ENCODE measurements at places on chromosomes 13 and 19. TPM values are rescaled to one million over a fixed set of nuclear protein-coding genes. Genes with fewer than 3 reads are reported as not detected.

Gene ELAVL1
- 9.2 TPM for total RNA-seq

Gene SOHLH2
- total RNA-seq = not detected

Gene KIRREL2
- total RNA-seq = 0.10 TPM

Gene CEACAM21
- total RNA-seq = 3.9 TPM

Gene ONECUT3
- not detected for total RNA-seq

Gene C5AR1
- total RNA-seq = 92.2 TPM

Gene BORCS8
- total RNA-seq = 4.6 TPM

Gene TMPRSS9
- total RNA-seq = 0.10 TPM

Gene RGCC
- total RNA-seq = 68.3 TPM

Gene RFPL4A
- total RNA-seq = not detected

Gene ZNF723
- total RNA-seq = not detected

Gene TMC4
- 0.31 TPM for total RNA-seq

Gene OR7D2
- total RNA-seq = under 0.01 TPM

Gene PRR20A
- not detected for total RNA-seq

Gene KLK15
- total RNA-seq = not detected

Gene ITGBL1
- total RNA-seq = not detected

Gene EBI3
- 0.42 TPM for total RNA-seq

Gene EDNRB
- 0.21 TPM for total RNA-seq

Gene EVI5L
- total RNA-seq = 17.2 TPM

Gene LIM2
- total RNA-seq = 0.21 TPM

Gene RAB3A
- total RNA-seq = 3.8 TPM

Gene GJB2
- total RNA-seq = 3.4 TPM

Gene CYP2F1
- 0.10 TPM for total RNA-seq

Gene TPRX1
- not detected for total RNA-seq

Gene ERICH4
- not detected for total RNA-seq

Gene PKN1
- total RNA-seq = 118 TPM

Gene COL4A1
- 0.21 TPM for total RNA-seq

Gene LILRB2
- 27.3 TPM for total RNA-seq

Gene RTBDN
- 0.21 TPM for total RNA-seq

Gene KLF5
- total RNA-seq = 3.0 TPM

Gene KIR3DL3
- total RNA-seq = not detected

Gene FLT3LG
- 49.6 TPM for total RNA-seq

Gene PDE4C
- not detected for total RNA-seq

Gene CRB3
- total RNA-seq = 4.0 TPM

Gene ZNF682
- 6.4 TPM for total RNA-seq

Gene ANGPTL8
- total RNA-seq = not detected

Gene TUBB4A
- total RNA-seq = 0.10 TPM

Gene ZNF90
- 1.8 TPM for total RNA-seq

Gene ZNF559
- total RNA-seq = 10.3 TPM

Gene LRG1
- 4.7 TPM for total RNA-seq

Gene ELSPBP1
- total RNA-seq = not detected

Gene TRAPPC6A
- total RNA-seq = 30.9 TPM

Gene ZNF835
- total RNA-seq = 0.42 TPM

Gene SIGLEC5
- total RNA-seq = not detected

Gene ZNF486
- total RNA-seq = 4.0 TPM

Gene ALOX5AP
- total RNA-seq = 48.2 TPM

Gene ZNF575
- total RNA-seq = 0.31 TPM

Gene SPACA4
- not detected for total RNA-seq

Gene COX7A1
- not detected for total RNA-seq

Gene LILRB4
- total RNA-seq = 16.7 TPM

Gene ZNF414
- total RNA-seq = 5.6 TPM

Gene PEAK3
- total RNA-seq = 0.52 TPM

Gene ZNF491
- total RNA-seq = 0.94 TPM
